ENCODE measurements at places on chromosomes 11 and 22. TPM values are rescaled to one million over a fixed set of nuclear protein-coding genes. Genes with fewer than 3 reads are reported as not detected.

GRCh38 chr11:76501526-76502202, 56.8 kb downstream of the EMSY start:
- no peak overlapping the region for H3K27ac ChIP-seq
- H3K36me3 ChIP-seq = peaks cover 48% of the 10 kb centered on the region
- H3K27me3 ChIP-seq = no peaks in the 10 kb centered on the region
- no peaks in the 10 kb centered on the region for H3K4me1 ChIP-seq
- H3K4me3 ChIP-seq = no peak overlapping the region

DNA sequence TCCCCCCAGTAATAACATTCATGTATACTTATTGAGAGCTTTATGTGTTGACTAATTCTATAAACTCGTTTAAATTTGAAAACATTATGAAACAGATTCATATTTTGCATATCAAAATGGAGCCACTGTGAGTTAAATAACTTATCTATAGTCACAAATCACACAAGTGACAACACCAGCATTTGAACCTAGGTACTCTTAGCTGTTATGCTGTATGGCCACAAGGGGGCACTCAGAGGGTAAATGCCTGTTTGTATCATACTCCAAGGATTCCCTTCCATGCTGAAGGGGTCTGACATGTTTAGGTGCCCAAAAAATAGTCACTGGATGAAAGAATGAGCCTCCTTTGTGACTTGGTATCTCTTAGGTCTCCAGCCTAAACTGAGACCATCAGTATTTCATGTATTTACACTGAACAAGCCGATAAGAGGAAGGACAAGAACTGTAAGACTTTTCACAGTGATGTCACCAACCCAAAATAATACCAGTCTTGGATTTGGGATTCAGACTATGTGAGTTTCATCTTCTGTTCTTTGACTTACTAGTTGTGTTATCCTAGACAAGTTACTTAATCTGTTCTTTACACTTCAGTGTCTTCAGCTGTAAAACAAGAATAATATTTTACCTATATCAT, 12.2 kb upstream of the OR52D1 start:
- H3K27me3 ChIP-seq = no peaks in the 10 kb centered on the region
- DNase-seq = peak; percentile 43
- no peaks in the 10 kb centered on the region for H3K4me1 ChIP-seq
- H3K4me3 ChIP-seq = no peak overlapping the region

DNA sequence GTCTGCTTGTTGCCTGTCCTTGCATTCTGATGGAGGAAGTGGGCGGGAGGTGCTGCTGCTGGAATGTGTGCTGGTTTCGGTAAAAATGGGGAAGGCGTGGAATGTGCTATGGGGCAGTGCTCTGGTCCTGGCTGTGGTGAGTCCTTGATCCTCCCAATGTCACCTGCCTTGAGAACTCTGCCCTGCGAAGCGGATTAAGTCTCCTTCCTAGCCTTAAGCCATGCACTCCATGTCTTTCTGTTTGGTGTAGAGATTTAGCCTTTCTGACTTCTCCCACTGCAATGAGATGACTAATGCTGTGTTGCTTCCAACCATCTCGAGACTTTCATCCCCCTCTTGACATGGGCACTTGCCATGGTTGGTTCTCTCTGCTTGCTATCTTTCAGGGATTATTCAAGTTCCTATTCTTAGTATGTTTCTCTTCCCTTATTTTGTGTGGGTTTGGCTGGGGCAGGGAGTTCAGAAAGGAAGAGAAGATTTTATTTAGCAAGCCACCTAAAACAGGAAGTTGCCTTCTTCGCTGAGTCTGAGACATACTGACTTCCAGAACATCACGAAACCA, 687.9 kb downstream of the NTM start:
- H3K27ac ChIP-seq = no peak overlapping the region
- no peak for DNase-seq
- no peaks in the 10 kb centered on the region for H3K36me3 ChIP-seq
- H3K27me3 ChIP-seq = peaks cover 4% of the 10 kb centered on the region
- peaks cover 16% of the 10 kb centered on the region for H3K4me1 ChIP-seq

- DNase-seq = no peak
- H3K4me1 ChIP-seq = no peaks in the 10 kb centered on the region
- H3K4me3 ChIP-seq = no peak overlapping the region
- no peaks in the 10 kb centered on the region for H3K27me3 ChIP-seq
- H3K27ac ChIP-seq = no peak overlapping the region
Observed at GRCh38 chr11:85247797-85248196, 379.3 kb downstream of the DLG2 start.

DNA sequence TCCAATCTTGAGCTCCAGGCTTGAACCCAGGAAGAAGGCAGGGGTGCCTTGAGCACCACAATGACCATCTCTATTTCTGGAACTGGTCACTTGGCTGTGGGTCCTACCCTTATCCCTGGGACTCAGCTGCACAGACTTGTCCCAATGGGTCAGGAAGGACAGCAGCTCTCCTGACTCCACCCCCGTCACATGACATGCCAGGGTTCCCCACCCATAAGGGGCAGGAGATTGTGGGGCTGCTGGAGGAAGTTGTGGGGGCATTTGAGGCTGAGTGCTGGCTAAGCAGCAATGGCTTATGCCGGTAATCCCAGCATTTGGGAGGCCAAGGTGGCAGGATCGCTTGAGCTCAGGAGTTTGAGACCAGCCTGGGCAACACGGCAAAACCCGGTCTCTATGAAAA, 56.2 kb downstream of the NFAM1 start:
- H3K4me3 ChIP-seq = no peak overlapping the region
- peaks cover 17% of the 10 kb centered on the region for H3K27me3 ChIP-seq
- H3K27ac ChIP-seq = no peak overlapping the region
- H3K4me1 ChIP-seq = peaks cover 46% of the 10 kb centered on the region
- H3K36me3 ChIP-seq = peaks cover 8% of the 10 kb centered on the region

DNA sequence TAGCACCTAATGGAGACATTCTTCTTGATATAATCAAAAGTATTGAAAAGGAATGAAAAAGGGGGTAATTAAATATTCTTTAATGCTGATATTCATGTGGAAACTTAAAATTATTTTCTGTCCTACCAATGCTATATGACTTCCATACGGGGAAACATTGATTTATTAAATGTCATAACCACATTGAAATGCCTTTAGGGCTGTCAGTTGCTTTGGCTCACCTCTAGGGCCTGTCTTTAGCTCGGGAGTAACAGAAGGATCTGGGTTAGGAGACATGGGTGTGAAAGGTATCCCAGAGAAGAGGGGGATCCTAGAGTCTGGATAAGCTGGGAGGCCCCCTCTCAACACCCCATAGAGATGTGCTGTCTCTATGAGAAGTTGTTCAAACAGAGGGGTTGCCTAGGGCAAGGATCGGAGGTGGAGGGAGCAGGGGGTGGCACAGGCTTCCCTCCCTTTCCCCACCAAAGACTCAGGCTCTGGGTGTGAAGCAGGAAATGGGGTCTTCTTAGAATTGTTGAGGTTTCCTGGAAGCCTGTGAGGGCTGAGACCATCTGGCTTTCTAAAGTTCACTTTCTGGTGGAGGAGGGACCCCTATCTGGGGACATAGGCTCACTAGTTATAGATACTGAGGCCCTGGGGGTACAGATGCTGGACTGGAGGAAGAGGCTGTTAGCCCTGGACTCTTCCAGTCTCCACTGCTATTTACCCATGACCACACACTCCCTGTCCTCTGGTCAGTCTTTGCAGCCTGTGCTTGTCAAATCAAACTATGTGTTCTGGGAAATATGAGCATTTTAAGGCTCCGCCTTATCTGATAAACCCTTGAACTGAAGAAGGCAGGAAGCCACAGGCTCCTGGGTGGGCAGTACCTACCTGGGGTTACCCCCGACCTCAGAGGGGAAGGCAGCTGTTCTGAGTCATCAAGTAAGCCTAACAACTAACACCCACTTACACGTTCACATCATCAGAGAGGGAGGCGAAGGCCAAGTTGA, 55.8 kb upstream of the RRAS2 start:
- no peaks in the 10 kb centered on the region for H3K36me3 ChIP-seq
- no peak overlapping the region for H3K4me3 ChIP-seq
- H3K4me1 ChIP-seq = peaks cover 57% of the 10 kb centered on the region

- no peaks in the 10 kb centered on the region for H3K27me3 ChIP-seq
- H3K4me1 ChIP-seq = peaks cover 42% of the 10 kb centered on the region
- no peak for DNase-seq
- no peaks in the 10 kb centered on the region for H3K36me3 ChIP-seq
Observed at GRCh38 chr22:40476341-40476740, 105.9 kb downstream of the SGSM3 start.

Gene TBX10
- 0.21 TPM for total RNA-seq

Gene RNF26
- 90.6 TPM for total RNA-seq
